ENCODE measurements at places on chromosomes 4 and X. TPM values are rescaled to one million over a fixed set of nuclear protein-coding genes. Genes with fewer than 3 reads are reported as not detected.

DNA sequence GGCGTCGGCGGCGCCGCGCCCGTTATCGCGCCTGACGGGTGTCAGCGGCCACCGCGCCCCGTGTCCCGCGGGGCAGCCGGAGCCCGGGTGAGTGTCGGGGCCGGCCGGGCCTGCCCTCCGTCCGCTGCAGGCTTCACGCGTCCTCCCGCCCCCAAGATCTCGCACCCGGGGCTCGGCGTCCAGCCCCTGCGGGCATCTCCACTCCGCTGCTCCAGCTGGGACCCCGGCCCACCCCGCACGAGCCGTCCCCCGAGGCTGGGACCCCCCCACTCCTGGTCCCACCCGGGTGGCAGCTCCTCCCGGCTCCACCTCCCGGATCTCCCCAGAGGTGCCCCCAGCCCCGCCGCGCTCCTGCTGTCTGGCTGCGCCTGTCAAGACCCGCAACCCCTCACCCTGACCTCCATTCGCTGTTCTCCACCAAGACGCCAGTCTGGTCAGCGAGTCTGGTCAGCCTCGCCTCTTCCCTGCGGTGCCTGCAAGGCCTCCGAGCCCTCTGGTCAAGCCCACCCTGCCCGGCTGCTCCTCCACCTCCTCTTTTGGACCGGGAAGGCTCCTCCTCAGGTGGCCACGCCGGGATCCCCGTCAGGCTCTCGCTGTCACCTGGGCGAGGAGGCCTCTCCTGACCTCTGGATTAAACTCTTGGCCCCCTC is 66.0 kb upstream of the NKX1-1 start:
- DNase-seq: peak; percentile 51

Gene PLAC1
- total RNA-seq: not detected

DNA sequence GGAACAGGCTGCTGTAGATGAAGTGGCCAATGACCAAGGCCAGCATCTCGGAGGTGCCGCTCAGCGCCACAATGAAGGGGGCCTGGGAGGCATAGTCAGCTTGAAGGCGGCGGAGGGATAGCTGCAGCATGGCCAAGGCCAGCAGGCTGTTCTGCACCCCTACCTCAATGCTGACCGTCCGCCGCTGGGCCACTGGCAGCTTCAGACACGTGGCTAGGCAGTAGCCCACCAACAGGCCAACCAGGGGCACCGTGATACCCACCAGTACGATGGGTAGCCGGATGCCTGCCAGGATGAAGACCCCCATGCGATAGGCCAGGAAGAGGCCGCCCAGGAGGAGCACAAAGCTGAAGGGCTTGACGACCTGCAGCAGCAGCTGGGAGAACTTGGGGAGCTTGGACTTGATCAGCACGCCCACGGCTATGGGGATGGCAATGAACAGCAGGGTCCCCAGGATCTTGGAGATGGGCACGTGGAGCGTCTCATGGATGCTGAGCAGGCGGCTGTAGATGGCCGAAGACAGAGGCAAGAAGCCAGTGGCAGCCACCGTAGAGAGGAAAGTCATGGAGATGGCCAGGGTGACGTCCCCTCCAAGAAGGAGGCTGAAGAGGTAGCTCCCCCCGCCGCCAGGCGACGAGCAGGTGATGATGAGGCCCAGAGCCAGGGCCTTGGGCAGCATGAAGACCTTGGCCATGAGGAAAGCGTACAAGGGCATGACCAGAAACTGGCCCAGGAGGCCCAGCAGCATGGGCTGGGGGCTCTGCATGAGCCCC is 1.3 kb upstream of the UBL4A start:
- DNase-seq: peak; percentile 56

GRCh38 chr4:79949178-79949577 is 123.9 kb downstream of the ANTXR2 start:
- DNase-seq: no peak

Gene RS1
- not detected for total RNA-seq

DNA sequence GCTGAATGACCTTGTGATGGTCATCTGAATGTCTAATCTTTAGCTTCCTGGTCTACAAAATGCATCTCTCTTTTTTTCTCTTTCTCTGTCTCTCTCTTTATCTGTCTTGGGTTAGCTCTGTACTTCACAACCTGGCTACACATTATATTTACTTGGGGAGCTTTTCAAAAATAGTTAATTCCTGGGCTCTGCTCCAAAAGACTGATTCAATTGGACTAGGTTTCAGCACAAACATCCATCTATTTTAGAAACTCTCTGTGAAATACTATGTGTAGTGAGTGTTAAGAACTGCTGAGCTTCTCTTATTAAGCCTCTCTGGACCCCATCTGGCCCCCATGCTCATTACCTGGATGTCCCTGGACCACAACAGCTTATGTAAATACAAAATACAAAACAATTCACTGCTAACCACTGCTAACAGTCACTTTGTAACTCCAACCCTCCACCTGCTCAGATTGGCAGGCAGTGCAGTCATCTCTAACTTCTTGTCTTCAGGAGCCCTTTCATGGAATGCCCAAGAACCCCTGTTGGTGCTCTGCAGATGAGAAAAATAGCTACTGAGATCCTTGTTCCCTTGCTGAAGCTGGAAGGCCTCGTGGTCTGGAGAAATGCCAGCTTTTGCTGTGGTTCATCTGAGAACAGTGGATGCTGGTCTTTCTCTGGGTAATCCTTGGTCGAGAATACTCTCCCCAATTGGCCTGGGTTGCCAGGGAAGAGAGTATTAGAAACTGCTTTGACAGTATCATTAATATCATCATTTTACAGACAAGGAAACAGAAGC is 14.8 kb upstream of the BOD1L1 start:
- DNase-seq: peak; percentile 70

Gene LRP2BP
- total RNA-seq: 4.9 TPM

Gene MMRN1
- total RNA-seq: 8.5 TPM

DNA sequence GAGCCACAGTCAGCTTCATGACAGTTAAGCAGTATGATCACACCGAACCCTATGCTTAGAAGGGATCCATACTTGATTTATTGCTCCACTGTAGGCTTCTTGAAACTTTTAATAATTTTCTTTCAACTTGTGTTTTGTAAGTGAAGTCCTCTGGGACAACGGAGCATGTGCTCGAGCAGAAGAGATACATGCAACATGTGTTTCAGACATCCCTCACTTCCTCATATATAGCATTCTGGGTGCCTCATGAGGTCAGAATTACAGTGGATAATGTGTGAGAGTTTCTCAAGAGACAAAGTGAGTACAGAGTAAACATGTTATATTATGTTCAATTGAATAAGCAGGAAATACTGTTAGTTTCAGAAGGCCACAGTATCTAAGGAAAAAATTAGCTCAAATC is 893.2 kb downstream of the FAT4 start:
- no peak for DNase-seq

Gene GABRE
- 60.7 TPM for total RNA-seq

Gene TNMD
- 1.2 TPM for total RNA-seq

Gene MTTP
- total RNA-seq: 0.49 TPM

DNA sequence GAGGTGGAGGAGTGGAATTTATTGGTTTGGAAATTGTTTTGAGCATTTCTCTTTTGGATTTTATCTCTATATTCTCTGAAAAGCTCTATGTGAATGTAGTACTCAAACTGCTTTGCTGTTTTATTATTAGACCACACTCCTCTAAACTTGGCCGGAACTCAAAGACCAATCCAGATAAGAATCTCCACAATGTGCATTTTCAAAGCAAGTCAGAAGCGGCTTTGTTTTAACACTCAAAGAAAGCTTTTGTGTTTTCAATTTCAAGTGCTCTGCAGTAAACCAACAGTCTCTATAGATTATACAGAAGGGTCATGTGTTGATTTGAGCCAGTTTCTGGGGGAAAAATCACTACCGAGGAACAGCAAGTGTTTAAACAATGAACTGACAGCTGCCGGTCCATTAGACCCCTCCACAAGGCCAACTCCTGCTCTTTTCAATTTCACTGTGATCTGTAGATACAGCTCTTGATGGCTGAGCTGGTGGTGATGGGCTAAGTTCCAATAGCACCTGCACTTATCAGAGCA is 79.4 kb downstream of the FTHL17 start:
- DNase-seq: no peak

GRCh38 chr4:75771607-75772006 is 47.2 kb downstream of the USO1 start:
- no peak for DNase-seq

- no peak for DNase-seq
Measured at GRCh38 chr4:153518001-153518400, 51.8 kb downstream of the TMEM131L start.

Gene UGT2B17
- not detected for total RNA-seq

Gene KCND1
- total RNA-seq: 2.5 TPM

GRCh38 chr4:138003248-138003647 is 238.9 kb downstream of the SLC7A11 start:
- no peak for DNase-seq

Gene ERAS
- total RNA-seq: 0.36 TPM

Gene PNCK
- total RNA-seq: 1.6 TPM

Gene CENPVL1
- total RNA-seq: not detected

DNA sequence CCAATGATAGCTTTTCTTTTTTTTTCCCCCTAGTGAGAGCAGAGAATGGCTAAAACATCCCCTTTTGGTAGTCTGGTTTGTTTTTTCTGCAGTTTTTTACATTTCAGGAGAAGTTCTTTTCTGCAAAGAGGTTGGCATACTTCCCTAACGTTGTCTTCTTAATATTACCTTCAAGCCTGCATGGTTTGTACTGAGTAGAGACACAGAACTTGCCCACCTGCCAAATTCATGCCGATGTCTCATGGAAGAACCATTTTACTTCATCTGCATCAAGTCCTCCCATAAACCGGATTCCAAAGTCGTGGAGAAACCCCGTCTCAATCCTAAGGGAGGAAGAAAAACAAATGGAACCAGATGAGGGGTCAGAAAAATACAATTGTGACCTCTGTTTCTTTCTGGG is 89.7 kb downstream of the SHOX start:
- no peak for DNase-seq

Gene ARSJ
- total RNA-seq: 5.3 TPM

GRCh38 chrX:154719132-154719675 is 31.7 kb downstream of the GAB3 start:
- no peak for DNase-seq

GRCh38 chr4:127523369-127523768 is 109.4 kb upstream of the INTU start:
- no peak for DNase-seq

GRCh38 chrX:45888518-45888917 is 656.7 kb downstream of the ZNF674 start:
- DNase-seq: no peak

- no peak for DNase-seq
Measured at GRCh38 chrX:17596061-17596460, 141.2 kb upstream of the SCML1 start.

Gene VCX2
- not detected for total RNA-seq

DNA sequence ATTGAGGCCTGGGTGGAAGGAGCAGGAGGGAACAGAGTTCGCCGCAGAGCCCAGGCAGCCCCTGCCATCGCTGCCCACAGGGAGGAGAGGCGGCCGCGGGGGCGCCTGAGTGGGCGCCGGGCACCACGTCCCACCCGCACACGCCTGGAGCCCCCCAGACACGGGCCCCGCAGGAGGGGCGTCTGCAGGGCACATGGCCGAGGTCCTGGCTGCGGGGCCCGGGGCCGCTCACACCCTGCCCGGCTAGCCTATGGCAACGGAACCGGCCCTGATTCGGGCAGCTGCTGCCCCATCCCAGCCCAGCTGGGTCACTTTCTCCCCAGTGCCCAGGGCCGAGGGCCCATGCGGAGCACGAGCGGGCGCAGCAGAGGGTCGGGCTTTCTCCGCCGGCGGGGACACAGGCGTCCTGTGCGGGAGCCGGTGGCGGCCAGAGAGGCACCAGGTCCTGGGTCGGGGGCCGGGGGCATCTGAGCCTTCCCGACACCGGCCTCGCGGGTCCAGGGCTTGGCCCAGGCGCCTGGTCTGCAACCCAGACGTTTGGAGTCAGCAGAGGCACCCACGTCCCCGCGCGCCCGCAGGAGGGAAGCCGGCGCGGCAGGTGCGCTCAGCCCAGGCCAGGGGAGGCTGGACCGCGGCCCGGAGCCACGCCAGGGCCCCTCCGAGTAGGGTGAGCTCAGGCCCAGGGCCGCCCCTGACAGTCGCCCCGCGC is 91.2 kb downstream of the FAM53A start:
- peak; percentile 39 for DNase-seq

Gene P2RY8
- total RNA-seq: 2.5 TPM

DNA sequence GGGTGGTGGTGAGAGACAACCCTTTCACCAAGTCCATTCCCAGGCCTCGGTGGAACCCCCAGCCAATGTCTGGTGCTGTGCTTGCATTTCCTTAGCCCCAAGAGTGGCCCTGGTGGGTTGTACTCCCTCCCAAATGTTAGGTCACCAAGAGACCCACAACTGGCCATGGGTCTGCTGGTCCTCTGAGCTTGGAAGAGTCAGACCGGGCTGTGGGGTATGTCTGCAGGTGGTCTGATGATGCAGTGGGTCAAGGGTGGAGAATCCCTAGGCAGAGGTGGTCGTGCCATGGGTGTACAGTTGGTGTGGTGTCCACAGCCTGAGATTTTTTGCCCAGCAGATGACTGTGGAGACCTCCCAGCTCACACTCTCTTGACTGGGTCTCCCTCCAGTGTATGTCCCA is 535.7 kb upstream of the CNKSR2 start:
- DNase-seq: no peak

- no peak for DNase-seq
Measured at GRCh38 chrX:46713672-46714490, 45.0 kb downstream of the SLC9A7 start.

GRCh38 chrX:25755194-25755593 is 382.9 kb upstream of the MAGEB18 start:
- no peak for DNase-seq

DNA sequence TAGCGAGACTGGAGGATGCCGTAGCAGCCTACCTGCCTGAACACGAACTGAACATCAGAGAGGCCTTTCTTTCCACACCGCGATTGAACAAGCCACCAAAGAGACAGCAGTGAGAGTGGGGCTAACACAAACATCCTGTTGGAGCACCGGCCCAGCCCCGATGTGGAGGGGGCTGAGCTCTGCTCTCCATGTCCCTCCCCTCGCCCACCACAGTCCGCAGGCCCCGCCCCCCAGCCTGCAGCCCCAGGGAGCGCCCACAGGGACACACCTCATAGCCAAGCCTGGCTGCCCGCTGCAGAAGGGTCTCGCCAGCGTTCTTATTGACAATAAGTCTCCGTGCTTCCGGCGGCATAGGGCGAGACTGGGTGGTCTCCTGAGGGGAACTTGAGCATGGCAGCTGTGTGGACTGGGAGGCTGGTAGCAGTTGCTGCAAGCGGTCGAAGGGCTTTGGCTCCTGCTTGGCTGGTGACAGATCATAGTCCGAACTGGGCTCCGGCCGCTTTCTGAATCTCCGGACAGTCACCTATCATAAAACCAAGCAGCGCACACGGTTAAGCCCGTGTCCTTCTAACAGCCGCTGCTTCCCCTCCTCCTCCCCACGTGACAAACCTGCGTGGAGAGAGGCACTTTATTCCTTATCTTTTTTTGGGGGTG is 35.8 kb downstream of the BCOR start:
- DNase-seq: peak; percentile 53

Gene ETDA
- not detected for total RNA-seq

- DNase-seq: no peak
Measured at GRCh38 chr4:985123-985830, 1.6 kb upstream of the IDUA start.

Gene PPARGC1A
- total RNA-seq: 21.6 TPM

Gene BEX5
- 1.0 TPM for total RNA-seq

GRCh38 chrX:74270393-74270792 is 33.6 kb upstream of the ZCCHC13 start:
- DNase-seq: no peak

- no peak for DNase-seq
Measured at GRCh38 chr4:102754044-102754443, 6.7 kb downstream of the MANBA start.

GRCh38 chrX:150690126-150690525 is 3.1 kb upstream of the MTMR1 start:
- no peak for DNase-seq

- DNase-seq: no peak
Measured at GRCh38 chr4:157104541-157104940, 28.6 kb downstream of the GLRB start.

- DNase-seq: no peak
Measured at GRCh38 chr4:124777007-124777406, 64.5 kb upstream of the ANKRD50 start.
